ENCODE measurements at places on chromosomes 1 and 21. TPM values are rescaled to one million over a fixed set of nuclear protein-coding genes. Genes with fewer than 3 reads are reported as not detected.

GRCh38 chr1:15557594-15557993 is 27.3 kb downstream of the AGMAT start:
- no peak for DNase-seq

The SDF4 gene
- total RNA-seq, result 128 TPM

- no peak for DNase-seq
These were observed 32.5 kb upstream of the FAM89A start for GRCh38 chr1:231072502-231073094.

The ZNF683 gene
- not detected for total RNA-seq

GRCh38 chr1:153253693-153254092 is 5.8 kb upstream of the LORICRIN start:
- DNase-seq, result no peak

GRCh38 chr1:234435620-234436019 is 43.4 kb downstream of the TARBP1 start:
- no peak for DNase-seq

- no peak for DNase-seq
These were observed 5.5 kb downstream of the ETV3 start for GRCh38 chr1:157132616-157133167.

- DNase-seq, result no peak
These were observed 28.4 kb downstream of the NTPCR start for GRCh38 chr1:232978815-232979214.

DNA sequence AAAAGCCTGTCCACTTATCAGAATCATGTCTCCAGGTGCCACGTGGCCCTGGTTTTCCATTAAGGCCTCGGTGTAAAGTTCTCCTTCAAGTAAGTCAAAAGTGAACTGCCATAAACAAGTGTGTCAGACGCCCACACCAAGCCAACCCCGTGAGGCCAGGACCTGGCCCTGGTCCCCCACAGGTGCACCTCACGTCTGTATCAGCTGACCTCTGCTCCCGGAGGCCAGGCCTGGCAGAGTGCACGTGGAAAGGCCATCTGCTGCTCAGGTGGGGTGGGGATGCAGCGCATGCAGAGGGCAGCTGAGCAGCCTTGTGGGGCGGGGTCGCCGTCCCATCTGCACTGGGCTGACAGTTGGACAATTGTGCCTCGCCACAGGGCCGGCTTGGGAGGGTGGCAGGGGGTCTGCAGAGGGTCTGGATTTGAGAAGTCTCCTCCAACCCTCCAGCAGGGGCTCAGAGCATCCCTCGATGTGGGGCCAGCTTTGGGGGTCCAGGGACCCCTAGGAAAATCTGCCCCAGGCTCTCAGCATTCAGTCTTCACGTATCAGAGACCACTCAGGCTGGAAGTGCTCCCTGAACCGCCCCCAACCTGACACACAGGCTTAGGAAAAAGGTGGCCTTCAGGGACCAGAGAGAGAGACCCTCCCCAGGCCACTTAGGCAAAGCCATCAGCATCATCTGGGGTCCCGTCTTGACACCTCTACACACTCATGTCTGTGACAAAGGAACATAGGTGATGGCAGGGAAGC is 3.0 kb downstream of the SLC19A1 start:
- DNase-seq, result no peak

GRCh38 chr1:157227700-157228099 is 89.5 kb upstream of the ETV3 start:
- DNase-seq, result no peak

- no peak for DNase-seq
These were observed 279.9 kb downstream of the DNM3 start for GRCh38 chr1:172121081-172121717.

DNA sequence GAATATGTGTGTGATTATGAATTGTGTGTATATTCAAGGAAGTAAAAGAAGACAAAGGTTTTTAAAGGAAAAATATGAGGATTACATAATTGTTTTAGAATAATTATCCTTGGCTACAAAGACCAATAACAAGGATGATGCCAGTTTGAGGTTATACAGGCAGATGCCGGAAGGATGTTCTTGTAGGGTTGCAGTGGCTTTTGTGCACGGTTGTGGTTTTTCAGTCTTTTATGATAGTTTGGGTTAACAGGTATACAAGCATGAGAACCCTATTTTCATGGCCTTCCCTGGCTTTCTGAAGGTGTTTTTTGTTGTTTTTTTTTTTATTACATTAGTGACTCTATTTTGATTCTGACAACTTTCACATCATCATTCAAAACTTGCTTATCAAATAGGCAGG is 4.9 kb downstream of the CR2 start:
- DNase-seq, result no peak

- DNase-seq, result no peak
These were observed 70.8 kb upstream of the CLDN14 start for GRCh38 chr21:36550761-36551160.

DNA sequence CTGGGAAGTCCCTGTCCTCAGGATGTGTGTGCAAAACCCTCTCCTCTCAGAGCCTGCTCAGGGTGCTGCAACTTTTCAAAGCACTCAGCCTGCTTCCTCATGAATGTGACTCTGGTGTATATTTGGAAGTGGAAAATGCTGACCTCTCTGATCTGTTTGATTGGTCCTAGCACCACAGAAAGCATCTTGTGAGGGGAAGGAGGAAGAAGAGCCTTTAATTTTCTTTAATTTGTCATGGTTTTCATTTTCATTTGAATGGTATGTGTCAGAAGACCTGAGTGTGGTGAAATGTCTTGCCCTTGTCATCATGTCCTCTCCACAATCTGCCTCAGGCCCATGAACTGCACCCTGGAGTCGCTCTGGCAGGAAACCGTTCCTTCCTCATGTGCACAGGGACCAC is 383.5 kb downstream of the NTNG1 start:
- DNase-seq, result no peak

DNA sequence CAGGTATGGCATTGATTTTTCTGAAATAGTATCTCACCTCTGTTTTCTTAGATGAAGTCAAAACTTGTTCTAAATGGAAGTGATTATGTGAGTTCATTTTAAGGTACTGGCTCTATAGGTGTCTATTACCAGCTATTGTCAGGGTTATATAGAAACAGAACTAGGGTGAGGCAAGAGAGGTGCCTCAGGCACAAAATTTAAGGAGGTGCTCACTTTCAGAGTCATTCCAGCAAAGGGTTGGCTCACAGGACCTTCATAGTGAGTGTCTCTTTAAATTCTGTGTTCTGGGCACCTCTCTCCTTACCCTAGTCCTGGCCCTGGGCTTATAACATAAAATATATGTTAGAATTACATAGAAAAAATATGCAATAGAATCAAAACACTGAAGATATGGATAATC is 49.3 kb downstream of the KIAA0319L start:
- DNase-seq, result no peak

GRCh38 chr1:64073705-64074104 is 129.7 kb upstream of the UBE2U start:
- DNase-seq, result no peak

DNA sequence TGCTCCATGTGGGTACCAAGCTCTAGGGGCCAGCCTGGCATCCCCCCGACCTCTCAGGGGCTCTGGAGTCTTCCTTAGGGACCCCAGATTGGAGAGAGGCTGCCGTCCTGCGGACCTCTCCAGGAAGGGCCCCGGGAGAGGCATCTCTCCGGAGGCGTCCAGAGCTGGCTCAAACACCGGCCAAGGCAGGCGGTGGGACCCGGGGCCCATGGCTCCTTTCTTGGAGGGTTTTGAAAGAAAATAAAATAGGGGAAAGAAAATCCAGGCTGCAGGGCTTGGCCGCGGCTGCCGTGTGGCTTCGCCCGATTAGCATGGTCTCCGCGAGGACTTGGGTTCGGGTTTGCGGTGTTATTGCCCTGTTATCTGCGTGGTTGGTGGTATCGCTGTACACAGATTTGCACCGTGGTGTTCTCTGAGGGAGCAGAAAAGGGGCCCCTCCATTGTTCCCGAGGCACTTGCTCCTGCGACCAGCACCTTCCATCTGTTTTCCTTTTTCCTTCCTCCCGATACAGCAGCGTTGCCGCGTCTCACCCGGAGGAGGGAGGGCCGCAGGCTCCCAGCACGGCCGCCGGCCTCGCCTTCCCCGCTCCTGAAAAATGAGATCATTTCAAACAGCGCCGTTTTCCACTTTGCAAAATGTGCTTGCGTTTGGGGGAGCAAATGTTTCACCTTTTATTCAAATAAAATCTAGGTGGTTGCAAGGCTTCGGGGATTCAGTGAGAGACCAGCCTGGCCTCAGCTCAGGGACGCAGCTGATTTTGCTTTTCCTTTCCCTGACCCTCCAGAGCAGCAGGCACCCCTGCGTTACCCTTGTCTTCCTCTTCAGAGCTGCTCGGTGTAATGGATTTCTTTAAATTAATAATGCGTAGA is 86.3 kb downstream of the PRDM16 start:
- DNase-seq, result no peak

The CLCA4 gene
- total RNA-seq, result not detected

GRCh38 chr21:36756527-36756926 is 57.6 kb downstream of the SIM2 start:
- no peak for DNase-seq

The SYPL2 gene
- not detected for total RNA-seq

DNA sequence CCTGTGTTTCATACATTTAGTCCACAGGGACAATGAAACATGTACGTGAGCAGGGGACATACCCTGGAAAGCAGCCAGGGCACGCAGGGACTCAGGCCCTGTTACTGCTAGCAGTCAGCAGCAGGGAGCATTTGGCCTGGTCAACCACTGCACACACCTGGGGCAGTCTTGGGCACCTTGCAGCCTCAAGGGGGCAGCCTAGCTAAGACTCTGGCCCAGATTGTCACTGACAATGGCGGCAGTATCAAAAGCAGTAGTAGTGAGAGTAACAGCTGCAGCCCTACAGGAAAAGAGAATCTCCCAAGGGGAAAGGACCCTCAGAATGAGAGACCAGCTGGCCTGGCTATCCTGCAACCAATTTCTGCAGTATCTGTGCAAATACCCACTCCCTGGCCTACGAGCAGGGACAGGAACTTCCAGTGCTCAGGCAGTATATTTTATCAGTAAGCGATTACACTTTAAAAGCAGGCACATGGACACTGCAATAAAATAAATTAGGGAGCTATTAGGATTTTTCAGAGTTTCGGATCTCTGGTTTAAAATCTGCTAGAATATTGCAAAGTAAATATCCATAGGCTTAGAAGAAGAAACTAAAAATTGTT is 475.6 kb downstream of the LTN1 start:
- DNase-seq, result peak; percentile 75

GRCh38 chr1:6842301-6842700 is 57.0 kb downstream of the CAMTA1 start:
- DNase-seq, result no peak

- no peak for DNase-seq
These were observed 37.3 kb downstream of the MAST2 start for GRCh38 chr1:45840704-45841103.

DNA sequence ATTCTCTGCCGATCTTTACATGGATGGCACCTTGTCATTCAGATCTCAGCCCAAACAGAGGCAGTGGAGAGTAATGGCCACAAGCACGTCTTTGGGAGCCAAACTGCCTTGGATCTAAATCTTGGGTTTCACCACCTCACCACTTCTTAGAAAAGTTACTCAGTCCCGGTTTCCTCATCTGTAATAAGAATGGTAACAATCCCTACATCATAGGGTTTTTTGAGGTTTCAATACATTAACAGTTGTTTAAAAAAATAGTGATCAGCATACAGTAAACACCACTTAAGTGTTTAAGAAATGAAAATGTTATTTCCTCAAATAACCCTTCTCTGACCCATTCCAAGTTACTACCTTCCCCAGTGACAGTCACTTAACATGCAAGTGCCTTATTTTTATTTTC is 38.5 kb upstream of the KCNA3 start:
- DNase-seq, result no peak

DNA sequence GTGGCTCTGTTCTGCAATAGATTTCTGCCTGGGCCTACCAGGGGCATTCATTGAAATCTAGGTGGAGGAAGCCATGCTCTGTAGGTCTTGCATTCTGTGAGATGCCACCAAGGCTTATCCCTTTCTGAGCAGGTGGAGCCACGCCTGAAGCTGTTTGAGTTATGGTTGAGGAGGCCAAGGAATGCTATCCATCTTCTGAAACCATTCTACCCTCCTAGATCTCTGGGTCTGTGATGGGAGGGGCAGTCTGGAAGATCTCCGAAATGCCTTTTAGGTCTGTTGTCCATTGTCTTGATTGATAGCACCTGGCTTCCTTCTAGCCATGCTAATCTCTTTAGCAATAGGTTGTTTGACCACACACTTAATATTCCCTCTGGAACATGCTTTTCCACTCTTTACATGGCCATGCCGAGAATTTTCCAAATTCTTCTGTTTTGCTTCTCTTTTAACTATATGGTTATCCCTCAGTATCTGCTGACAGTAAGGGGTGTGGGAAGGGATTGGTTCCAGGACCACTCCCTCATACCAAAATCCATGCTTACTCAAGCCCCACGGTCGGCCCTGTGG is 45.2 kb downstream of the AK4 start:
- DNase-seq, result no peak

DNA sequence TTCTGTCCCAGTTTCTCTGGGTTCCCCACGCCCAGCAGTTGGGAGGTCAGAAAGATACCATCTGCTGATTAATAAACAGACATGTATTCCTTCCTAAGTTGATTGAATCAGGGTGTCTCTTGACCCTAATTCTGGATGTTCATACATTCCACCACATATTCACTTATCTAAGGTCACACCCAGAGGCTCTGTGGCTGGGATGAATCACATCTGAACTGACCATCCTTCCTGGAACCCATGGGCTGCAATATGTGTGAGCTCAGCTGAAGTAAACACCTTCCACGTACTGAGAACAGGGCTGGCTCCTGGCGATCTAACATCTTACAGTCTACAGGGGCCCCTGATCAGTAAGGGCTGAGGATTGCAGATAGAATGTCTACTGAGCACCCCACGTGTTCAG is 20.5 kb upstream of the TRABD2B start:
- no peak for DNase-seq

The LEFTY2 gene
- total RNA-seq, result not detected

DNA sequence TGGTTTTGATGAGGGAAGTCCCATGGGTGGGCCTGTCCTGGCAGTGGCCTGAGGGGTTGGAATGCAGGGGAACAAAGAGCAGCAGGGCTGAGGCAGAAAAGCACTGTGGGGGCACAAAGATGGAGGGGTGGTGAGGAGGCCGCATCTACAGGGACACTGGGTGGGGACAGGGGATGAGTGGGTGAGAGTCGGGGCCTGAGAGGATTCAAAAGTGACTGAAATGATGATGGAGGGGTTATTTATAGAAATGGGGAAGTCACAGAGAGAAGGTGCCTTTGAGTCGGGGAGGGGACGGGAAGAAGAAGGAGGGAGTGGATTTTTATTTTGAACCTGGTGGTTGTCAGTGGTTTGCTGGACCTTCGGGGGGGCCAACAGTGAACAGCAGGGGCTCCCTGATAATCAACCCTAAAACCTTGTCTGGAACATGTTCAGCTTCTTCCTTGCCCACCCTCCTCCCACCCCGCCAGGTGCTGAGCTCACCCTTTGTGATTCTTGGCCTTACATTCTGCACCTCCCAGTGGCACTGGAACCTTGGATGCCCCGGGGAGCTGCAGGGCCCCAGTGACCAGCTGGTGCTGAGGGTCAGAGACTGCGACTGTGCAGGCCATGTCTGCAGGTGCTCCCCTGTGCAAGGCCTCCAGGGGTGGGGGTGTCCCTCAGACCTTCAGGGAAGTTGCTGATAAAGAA is 42.9 kb downstream of the IER5 start:
- no peak for DNase-seq

- DNase-seq, result no peak
These were observed 3.2 kb downstream of the CFH start for GRCh38 chr1:196655071-196655470.

The GABRD gene
- total RNA-seq, result not detected

The DEPDC1 gene
- 33.0 TPM for total RNA-seq
